ENCODE measurements at places on chromosomes 11 and 22. TPM values are rescaled to one million over a fixed set of nuclear protein-coding genes. Genes with fewer than 3 reads are reported as not detected.
A peak's percentile ranks its signal among the peaks of the same experiment; 100 is the strongest.

Gene CPSF7
- 44.5 TPM for total RNA-seq

Gene TRIM6
- total RNA-seq = 2.6 TPM

Gene LRRC75B
- 20.8 TPM for total RNA-seq

Gene PARVG
- total RNA-seq = 8.8 TPM

Gene OR52K1
- total RNA-seq = not detected

Gene OR8A1
- not detected for total RNA-seq

Gene PTPRCAP
- total RNA-seq = 6.9 TPM

Gene GAL3ST1
- total RNA-seq = 3.4 TPM

Gene DHCR7
- total RNA-seq = 16.2 TPM

Gene LMO2
- total RNA-seq = 7.3 TPM

Gene POTEH
- not detected for total RNA-seq

Gene ARHGEF12
- 46.5 TPM for total RNA-seq

Gene PRR5
- total RNA-seq = 20.4 TPM

Gene C11orf87
- total RNA-seq = not detected

DNA sequence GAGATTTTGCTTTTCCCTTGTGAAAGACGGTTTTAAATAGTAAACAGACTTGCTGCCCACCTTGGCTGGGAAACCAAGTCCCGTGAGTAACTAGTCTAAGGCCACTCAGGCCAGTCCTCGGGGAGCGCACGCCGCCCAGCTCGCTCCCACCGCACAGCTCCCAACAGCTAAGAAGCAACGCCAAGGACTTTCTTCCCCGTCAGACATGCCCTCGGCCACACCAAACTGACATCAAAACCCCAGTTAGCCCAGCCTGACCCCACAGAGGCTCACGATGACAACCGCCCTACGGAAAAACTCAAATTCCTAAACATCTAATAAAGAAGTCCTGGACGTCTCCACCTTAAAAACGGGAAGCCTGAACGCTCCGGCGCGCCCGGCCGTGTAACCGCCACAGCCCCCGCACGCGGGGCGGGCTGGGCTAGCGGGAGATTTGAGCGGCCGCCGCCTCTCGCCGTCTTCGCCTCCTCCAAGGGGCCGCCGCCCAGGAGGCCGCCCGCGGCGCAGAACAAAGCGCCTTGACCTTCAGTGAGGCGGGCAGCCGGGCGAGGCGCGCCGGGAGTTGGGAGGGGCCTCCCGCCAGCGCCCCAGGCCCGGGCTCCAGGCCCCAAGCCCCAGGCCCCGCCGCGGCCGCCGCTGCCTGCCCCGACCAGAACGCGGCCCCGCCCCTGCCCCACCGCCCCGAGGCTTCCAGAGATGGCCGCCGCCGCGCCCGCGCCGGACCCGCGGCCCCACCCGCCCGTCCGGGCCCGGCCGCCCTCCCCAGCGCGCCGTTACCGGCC, 486 bp downstream of the NAP1L4 start:
- DNase-seq = no peak

GRCh38 chr11:36237391-36237790, 51.8 kb downstream of the COMMD9 start:
- no peak for DNase-seq

GRCh38 chr11:70854901-70855556, 397.3 kb downstream of the SHANK2 start:
- peak; percentile 26 for DNase-seq

DNA sequence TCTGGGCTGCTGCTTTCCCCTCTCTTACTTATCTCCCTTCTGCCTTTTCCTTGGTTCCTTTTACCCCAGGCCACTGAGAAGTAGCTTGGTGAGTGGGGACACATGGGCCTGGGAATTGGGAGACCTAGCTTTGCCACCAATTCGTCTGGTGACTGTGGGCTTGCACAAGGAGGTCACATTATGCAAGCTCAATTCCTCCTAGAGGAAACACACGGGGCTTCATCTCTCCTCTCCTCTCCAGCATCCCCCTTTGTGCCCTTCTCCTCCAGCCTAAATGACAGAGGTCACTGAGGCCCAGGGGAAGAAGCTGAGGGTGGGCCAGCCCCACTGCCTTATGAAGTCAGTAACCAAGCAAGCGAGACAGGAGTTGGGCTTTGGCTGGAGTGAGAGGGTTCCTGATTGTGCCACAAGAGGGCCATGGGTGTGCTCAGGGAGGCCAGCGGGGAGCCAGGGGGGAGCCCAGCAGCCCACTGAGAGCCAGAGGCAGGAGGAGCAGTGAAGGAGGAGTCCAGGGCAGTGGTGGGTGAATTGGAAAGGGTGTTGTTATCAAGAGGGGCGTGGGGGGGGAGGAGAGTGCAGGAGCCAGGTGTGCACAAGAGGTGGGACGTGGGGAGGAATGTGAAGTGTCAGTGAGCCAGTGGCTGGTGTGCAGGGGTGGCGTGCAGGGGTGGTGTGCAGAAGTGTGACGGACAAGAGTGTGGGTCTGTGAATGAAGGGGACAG, 2.0 kb downstream of the CLCF1 start:
- peak; percentile 59 for DNase-seq

DNA sequence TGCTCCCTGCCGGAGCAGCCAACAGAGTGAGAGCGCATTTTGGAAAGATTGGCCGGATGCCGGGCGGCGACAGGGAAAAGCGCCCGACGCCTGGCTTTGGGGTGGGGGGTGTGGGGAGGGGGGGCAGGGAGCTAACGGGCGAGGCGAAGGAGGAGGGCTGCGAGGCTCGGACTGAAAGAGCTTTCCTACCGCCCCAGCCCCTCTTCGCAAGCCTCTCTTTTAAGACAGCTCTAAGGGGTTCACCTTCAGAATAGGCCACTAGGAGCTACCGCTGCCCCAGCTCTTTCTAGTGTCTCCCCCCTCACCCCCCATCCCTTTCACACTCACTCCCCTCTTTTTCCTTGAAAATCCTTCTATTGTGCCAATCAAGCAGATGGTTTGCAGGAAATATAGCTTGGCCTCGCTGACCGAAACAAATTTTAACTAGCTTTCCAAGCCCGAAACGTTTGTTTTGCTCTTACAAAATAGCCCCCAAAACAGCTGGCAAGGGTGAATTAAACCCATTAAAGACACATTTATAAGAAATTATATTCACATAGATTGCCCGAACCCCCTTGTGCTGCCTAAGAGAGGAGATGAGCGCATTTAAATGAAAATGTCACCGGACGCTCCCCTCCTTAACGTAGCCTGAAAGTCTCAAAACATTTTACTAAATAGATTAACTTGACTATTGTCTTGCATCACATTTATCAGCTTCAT, 3.7 kb upstream of the DBX1 start:
- DNase-seq = no peak

GRCh38 chr11:35039076-35039475, 99.9 kb upstream of the CD44 start:
- no peak for DNase-seq

DNA sequence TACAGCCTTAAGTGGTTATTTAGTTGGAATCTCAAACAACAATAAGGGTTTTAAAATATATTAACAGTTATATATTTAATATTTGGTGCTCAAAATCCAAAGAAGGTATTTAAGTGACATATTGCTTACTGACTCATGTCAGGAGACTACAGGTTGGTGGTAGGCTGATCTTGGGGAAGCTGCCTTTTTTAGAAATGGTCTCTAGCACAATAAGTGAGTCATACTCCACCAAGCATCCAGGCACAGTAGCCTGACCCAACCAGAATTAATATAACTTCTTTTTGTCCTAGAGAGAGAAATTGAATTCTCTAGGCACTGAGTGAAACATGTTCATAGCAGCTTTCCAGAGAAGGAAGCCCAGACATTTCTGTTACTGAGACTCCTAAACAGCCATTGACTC, 868.5 kb upstream of the TENM4 start:
- no peak for DNase-seq

- DNase-seq = no peak
Measured at GRCh38 chr11:124884340-124884739, 13.3 kb downstream of the ROBO4 start.

DNA sequence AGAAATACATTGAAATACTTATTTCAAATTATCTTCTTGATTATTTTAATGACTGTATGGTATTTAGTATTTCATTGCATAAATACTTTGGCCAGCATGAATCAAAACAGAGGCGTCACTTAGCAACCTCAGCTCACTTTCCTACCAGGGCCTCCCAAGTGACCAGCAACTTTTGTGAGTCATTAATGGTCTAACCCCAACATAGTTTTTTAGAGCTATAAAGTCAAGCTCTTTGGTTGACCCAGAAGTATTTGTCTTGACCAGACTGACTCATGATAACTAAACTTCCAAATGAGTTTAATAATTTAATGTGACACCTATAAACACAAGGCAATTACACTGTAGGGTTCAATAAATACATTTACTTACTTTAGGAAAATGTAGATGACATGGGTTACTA, 27.9 kb upstream of the RBMXL2 start:
- no peak for DNase-seq

GRCh38 chr22:39109361-39109760, 12.3 kb downstream of the APOBEC3H start:
- DNase-seq = no peak

- DNase-seq = no peak
Measured at GRCh38 chr11:877565-877964, 33.0 kb downstream of the CHID1 start.

GRCh38 chr22:45096256-45096907, 67.3 kb upstream of the NUP50 start:
- peak; percentile 60 for DNase-seq

GRCh38 chr11:4677948-4678347, 19.7 kb downstream of the OR51E2 start:
- DNase-seq = no peak

GRCh38 chr11:114348200-114349191, 51.8 kb downstream of the C11orf71 start:
- DNase-seq = peak; percentile 64

DNA sequence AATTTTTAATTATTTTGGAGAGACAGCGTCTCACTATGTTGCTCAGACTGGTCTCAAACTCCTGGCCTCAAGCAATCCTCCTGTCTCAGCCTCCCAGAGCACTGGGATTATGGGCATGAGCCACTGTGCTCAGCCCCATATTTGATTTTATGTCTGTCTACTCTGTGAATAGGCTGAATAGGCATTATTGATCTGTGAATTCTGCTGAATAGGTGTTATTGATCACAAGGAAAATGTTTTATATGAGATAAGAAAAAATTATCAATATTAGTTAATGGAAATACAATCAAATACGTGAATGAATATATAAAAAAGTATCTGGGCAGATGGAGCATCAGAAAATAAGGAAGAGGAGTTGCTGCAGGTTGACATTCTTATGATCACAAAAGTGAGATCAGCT, 483.4 kb upstream of the LARGE1 start:
- no peak for DNase-seq

DNA sequence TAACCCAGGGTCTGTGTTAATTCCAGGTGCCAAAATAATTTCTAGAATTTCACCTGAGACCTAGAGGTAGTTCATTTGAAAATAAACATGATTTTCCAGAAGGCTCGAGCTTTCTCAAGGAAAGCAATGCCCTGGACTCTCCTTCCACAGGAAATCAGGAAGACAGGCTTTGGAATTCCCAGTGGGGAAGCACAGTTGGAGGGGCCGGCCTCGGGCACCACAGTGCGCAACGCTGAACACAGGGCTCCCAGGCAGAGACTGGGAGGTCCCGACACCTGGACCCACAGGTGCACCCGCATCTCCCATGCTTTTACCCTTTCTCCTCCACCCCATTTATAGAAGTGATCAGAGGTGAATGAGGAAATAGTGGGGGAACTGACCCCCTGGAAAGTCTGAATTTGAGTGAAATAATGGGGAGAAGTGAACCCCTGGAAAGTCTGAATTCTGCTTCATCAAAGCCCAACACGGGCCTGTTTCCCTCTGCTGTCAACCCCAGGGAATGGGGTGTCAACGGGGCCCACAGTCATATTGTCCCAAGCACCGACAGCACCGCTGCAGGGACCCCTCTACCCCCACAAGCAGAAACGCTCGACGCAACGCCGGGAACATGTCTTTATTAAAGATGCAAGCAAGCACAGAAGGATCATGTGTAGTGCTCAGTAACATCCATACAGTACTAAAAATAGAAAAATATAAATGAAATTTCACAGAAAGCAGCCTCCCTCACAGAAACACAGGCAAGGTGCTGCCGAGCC, 12.0 kb upstream of the EFCAB6 start:
- no peak for DNase-seq

DNA sequence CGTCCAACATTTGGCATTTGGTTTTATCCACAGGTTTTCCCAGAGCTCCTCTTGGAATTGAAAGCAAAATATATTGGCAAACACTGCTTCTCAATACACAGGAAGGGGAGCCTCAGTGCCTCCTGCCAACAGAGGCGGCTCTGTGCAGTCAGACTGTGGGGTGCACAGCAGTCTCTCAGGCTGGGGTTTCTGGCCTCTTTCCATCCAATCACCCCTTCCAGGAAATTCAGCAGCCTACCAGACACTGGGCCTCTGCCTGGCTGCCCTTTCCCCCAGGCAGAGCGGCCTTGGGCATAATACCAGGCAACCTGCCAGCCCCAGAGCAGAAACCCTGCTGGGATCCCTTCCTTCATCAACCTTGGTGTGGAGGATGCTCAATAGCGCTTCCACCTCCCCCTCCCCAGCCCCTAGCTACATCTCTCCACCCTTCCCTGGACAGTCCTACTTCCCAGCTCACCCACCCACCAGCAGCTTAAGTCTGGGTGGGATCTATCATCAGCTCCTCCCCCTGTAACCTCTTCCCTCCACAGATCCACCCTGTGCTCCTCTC, 17.8 kb upstream of the RAPSN start:
- peak; percentile 69 for DNase-seq

DNA sequence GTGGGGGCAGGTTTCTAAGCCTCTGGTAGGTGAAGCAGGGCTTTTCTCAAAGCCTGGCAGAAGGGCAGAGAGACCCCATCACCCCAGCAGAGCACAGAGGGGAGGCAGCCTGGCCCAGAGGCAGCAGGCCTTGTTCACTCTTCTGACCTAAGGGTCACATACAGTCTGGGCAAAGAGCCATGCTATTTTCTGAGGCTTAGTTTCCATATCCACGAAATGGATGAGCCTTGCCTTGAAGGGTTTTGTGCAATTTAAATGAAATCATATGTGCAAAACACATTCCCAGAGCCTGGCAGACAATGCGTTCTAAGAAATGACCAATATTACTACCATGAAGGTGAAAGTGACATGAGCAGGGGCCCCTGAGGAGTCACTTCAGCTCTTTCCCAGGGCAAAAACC, 44.5 kb downstream of the HIRA start:
- no peak for DNase-seq

- no peak for DNase-seq
Measured at GRCh38 chr11:35650467-35650866, 12.1 kb upstream of the TRIM44 start.

GRCh38 chr22:45427114-45427513, 13.6 kb downstream of the RIBC2 start:
- DNase-seq = no peak

DNA sequence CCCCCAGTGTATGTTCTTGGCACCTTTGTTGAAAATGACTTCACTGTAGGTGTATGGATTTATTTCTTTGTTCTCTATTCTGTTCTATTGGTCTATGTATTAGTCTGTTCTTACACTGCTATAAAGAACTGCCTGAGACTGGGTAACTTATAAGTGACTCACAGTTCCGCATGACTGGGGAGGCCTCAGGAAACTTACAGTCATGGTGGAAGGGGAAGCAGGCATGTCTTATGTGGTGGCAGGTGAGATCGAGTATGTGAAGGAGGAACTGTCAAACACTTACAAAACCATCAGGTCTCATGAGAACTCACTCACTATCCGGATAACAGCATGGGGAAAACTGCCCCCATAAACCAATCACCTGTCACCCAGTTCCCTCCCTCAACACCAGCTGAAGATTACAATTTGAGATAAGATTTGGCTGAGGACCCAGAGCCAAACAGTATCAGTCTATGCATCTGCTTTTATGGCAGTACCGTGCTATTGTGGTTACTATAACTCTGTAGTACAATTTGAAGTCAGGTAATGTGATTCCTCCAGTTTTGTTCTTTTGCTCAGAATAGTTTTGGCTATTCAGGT, 836.2 kb downstream of the DLG2 start:
- no peak for DNase-seq

All from body of pancreas (tissue), 4 donors.